ENCODE measurements at places on chromosomes 6 and 20. TPM values are rescaled to one million over a fixed set of nuclear protein-coding genes. Genes with fewer than 3 reads are reported as not detected.

SPATA25 gene
- 0.57 TPM for total RNA-seq

PREX1 gene
- 109 TPM for total RNA-seq

CDH26 gene
- not detected for total RNA-seq

SUN5 gene
- total RNA-seq = not detected

DAAM2 gene
- total RNA-seq = 0.10 TPM

PAK5 gene
- total RNA-seq = not detected

PPT2 gene
- 81.7 TPM for total RNA-seq

RNF144B gene
- 75.1 TPM for total RNA-seq

PTK6 gene
- total RNA-seq = not detected

EPPIN gene
- total RNA-seq = not detected

NMBR gene
- total RNA-seq = under 0.01 TPM

REM1 gene
- 0.38 TPM for total RNA-seq

SENP6 gene
- 122 TPM for total RNA-seq

SDC4 gene
- 36.8 TPM for total RNA-seq

TNFRSF21 gene
- 88.1 TPM for total RNA-seq

PLG gene
- not detected for total RNA-seq

DEFB124 gene
- not detected for total RNA-seq

BFSP1 gene
- 3.3 TPM for total RNA-seq

IRF4 gene
- total RNA-seq = 0.29 TPM

SLC26A8 gene
- not detected for total RNA-seq

RBBP8NL gene
- not detected for total RNA-seq

SPATA2 gene
- total RNA-seq = 3.5 TPM
